Stimulated activated CD4-positive, alpha-beta T cell treated with anti-CD3 and anti-CD28 coated beads, TNF-alpha, amount 100 ng/mL, for 24 hours (primary cell): ENCODE measurements at places on chromosomes 13 and 19.
A peak's percentile ranks its signal among the peaks of the same experiment; 100 is the strongest.

DNA sequence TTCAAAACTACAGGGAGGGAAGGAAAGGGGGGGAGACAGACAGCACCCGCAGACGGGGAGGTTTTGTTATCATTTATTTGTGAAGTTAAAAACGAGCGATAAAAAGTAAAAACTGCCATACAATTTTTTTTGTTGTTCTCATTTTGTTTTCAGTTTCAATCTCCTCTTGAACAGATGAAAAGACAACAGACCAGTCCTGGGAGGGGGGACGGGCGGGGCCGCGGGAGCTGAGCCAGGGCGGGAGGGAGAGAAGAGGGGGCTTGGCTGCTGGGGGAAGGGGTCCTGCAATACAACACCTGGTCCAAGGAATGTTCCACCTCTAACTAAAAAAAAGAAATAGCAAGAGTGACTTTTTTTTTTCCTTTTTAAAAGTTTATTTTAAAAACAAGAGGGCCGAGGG, 11.3 kb downstream of the KHSRP start:
- no peak for DNase-seq

DNA sequence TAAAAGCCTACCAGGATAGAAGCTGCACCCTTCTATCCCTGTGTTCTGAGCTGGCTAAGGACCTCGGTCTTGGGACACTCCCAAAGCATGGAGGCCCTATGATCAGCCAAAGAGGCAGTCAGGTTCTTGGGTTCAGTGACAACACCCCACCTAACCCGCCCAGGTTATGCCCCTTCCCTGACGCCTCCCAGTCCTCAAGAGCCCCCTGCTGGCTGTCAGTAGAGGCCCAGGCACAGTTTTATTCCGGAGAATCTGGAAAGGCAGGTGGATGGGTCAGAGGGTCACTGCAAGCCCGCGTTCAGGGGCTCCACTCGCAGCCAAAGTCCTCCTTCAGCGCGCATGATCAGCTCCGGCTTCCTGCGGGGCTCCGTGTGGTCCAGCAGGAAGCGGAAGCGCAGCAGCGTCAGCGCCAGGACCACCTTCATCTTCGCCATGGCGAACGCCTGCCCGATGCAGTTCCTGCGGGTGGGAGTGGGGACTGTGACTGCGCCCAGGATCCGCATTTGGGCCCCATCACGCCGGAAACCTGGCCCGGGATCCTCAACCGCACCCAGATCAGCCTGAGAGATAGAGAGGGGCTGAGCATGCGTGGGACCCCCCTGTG, 22.3 kb downstream of the OR10H3 start:
- no peak for DNase-seq

GRCh38 chr13:32882691-32883090, 133.5 kb upstream of the KL start:
- DNase-seq, result no peak

DNA sequence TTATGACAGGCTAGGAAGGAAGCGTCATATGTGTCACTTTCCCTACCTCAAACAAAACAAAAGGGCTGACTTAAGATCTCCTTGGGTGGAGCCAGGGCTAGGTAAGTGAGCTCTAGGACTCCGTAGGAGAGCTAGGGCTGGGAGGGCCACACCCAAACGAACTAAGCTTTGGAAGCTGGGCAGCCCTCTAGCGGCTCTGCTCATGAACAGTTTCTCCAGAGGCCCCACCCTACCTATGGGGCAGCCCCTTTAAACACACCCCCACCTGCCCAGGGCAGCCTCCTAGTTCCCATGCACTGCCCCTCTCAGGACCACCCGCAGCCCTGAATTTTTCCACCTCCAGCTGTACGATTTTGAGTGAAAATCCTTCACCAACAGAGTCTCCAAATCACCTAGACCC, 3.5 kb downstream of the PEG3 start:
- DNase-seq, result no peak

- peak; percentile 26 for DNase-seq
These were observed 57.6 kb upstream of the ZNF507 start for GRCh38 chr19:32287811-32288227.

- DNase-seq, result no peak
These were observed 24.1 kb downstream of the IZUMO4 start for GRCh38 chr19:2120821-2121220.

DNA sequence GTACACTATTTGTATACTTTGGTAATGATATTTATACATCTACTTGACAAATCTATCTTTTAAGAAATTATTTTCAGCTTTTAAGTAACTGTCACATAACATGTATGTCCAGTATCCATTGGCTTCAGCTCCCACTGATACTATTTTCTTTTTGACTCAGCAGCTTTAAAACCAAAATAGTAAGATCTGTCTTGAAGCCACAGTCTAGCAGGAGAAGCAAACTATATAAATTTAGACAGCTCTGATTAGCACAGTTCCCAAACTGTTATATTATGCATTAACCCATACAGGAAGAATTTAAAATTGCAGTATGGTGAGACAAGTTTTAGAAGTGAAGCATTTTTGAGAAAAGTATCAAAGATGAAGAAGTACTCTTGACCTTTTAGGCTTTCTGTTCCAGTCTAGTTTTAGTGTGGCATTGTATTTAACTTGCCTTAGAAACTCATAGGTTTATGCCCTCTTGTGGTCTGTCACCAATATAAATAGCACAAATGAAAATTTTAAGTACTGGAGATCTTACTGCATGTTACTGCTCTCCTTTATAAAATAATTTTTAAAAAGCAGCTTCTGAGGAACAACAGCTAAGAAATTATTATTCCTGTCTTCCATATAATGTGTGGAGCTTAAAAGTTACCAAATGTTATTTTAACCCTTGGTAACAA, 24.7 kb downstream of the URI1 start:
- DNase-seq, result no peak

DNA sequence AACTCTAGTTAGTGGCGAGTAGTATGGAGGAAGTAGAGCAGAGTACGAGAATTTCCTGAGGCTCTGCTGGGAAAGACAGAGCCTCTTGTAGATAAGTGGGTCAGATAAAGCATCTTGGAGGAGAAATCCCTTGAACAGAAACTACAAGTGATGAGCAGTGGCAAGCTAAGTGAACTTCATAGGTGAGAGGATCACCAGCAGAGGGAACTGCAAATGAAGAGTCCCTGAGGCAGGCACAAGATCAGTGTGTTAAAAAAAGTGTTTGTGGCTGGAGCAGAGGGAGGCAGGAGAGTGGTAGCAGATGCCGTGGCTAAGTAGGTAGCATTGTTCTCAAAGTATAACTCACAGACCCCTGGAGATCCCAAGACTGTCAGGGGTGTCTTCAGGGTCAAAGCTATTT, 437.6 kb downstream of the HS6ST3 start:
- no peak for DNase-seq

DNA sequence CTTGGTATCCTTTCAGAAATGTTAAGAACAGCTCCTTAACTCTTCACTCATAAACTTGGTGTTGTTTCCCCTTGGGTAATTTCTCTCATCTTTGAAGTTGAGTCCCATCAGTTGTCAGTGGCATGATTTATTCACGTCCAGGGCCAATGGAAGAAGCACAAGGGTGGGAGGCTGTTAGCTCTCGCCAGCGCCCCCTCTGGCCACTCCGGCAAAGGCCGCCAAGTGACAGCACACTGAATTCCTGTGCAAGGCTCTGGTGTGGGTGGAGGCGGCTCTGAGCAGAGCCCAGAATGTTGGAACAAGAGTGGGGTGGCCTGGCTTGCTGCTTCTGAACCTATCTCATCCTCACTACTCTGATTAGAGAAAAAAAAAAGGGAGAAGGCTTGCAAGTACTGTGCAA, 13.1 kb upstream of the MEDAG start:
- DNase-seq, result no peak

DNA sequence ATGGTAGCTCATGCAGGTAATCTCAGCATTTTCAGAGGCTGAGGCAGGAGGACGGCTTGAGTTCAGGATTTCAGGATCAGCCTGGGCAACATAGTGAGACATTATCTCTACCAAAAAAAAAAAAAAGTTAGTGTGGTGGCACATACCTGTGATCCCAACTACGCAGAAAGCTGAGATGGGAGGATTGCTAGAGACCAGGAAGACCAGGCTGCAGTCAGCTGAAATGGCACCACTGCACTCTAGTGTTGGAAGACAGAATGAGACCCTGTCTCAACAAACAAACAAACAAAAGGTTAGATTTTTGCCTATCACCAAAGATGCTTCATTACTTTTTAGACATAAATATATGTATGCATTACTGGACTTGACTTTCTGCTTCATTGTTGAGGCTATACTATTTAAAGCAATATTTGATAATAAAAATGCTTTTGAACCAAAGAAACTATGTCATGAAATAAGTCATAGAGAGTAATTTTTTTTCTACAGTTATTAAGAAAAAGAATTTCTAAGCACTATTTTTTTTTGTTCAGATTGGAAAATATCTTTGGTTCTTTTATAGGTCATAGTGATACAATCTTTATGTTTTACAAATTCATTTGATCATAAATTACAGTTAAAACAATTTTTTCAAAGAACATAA, 1180.1 kb upstream of the ATXN8OS start:
- no peak for DNase-seq

DNA sequence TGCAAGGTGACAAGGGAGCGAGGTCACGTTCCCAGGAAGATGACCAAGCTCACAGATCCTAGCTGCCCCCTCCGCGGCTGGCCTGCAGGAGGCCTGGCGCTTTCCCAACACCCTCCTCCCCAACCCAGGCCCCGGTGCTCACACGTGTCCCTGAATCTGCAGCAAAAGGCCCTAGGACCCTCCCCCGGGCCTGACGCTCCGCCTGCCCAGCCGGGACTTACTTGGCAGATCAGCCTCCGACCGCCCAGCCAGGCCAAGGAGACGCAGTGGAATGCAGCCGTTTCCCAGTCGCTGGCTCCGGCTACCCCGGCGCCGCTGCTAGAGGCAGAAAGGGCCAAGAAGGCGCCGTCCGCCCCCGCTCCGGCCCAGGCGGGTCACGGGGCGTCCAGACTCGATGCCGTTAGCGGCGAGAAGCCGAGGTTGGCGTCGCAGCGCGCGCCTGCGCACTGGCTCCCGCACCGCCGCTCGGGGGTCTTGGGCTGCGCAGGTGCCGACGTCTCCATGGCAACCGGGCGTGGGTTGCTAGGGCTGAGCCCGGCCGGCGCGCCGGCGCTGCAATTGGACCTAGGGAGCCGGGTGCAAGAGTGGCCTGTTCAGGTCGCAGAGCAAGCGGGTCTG, at the start of gene PNMA8A:
PNMA8A (minus strand) TSS at position 448 of the 618 bp plus-strand sequence. CDS start 528 bp downstream, outside the sequence.
- DNase-seq, result no peak

DNA sequence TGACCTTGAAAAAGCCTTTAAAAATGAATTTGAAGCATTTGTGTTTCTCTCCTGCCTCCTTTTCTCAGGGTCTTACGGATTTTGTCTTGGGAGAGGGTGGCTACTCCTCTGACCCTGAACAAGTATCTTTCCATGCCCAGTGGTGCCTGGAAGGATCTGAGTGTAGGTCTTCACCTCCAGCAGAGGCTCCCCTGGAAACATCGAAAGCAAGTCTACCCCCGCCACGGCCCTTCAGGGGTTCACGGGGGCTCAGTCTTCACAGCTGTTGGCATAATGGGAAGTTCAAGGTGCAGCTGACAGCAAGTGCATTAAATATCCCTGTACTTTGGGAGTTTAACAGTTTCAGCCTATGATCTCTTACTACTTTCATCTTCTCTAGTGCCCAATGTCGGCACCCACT, 42.7 kb upstream of the SLC15A1 start:
- DNase-seq, result no peak

GRCh38 chr13:83220241-83220640, 662.0 kb downstream of the SLITRK1 start:
- no peak for DNase-seq

DNA sequence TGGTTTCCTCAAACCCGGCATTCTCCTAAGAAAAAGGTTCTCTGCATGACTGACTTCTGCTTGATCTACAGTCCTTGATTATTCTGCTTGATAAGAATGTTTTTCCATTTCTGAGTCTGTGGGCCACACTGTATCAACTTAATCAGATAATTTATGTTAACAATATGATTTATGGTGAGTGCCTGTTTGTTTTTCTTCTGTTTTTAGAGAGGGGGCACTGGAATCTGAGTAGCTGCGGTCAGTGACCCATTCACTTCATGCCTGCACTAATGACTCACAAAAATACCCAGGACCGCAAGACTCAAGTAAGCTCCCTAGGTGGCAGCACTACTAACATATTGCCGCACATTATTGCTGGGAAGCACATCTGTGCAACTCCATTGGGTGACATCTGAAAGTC, 542.3 kb upstream of the ATXN8OS start:
- DNase-seq, result no peak

GRCh38 chr19:31092274-31092673, 257.0 kb downstream of the TSHZ3 start:
- no peak for DNase-seq

DNA sequence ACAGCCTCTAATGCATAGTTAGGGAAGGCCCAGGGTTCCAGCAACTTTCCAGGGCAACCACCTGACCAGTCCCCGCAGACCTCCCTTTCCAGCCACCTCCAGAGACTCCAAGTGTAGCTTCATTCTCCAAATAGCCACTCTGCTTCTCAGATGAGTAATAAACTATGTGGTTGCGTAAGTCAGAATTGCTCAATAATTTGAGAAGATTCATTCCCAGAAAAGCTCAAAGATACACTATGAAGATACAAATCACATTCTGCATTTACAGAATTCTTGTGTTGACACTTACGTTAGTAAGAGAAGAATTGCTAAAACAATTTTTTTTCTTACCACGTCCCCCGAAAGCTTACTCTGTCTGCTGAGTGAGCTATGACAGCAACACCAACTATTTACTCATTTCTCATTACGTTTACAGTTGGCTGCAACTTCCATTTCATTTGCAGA, 8.2 kb upstream of the LATS2 start:
- DNase-seq, result no peak

GRCh38 chr19:41870401-41870873, 6.6 kb upstream of the CD79A start:
- DNase-seq, result no peak

DNA sequence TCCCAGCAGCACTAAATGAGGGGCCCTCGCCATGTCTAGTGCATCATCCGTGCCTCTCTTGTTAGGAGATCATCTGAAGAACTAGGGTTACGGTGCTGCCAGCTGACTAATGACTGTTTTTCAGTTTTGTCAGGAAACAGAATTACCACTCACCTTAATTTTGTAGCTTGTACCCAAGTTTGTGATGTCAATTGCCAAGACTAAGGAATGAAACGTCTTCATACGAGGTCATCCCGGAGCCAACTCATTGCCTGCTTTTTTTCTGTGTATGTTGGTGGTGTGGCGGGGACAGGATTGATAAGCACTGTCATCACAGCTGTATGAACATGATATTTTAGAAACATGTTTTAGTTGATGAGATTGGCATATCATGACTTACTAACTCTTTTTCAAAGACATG, 100.6 kb downstream of the TNFRSF19 start:
- no peak for DNase-seq

- no peak for DNase-seq
These were observed 7.4 kb upstream of the ESD start for GRCh38 chr13:46804391-46804815.
